ENCODE measurements at places on chromosomes 16 and 17.

GRCh38 chr17:78933959-78934568 is 8.9 kb upstream of the TIMP2 start:
- peak; percentile 96 for DNase-seq

DNA sequence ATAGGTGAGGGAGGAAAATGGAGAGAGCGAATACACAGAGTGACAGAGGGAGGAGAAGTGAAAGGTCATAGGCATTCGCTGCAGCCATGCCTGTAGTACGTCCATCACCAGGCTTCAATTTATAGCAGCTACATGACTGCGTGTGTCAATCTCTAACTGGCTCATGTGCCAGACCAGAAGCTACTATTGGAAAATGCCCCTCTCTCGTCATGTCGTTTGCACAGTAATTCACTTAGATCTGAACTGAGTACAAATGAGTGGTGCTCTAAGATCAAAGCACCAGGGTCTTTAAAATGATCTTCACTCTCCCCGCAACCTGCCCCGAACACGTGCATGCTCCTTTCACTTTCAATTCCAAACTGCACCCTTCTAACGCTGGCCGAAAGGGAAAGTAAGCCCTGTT is 51.3 kb downstream of the ADCY9 start:
- no peak for DNase-seq

GRCh38 chr16:79265196-79265595 is 335.3 kb downstream of the MAF start:
- no peak for DNase-seq

GRCh38 chr17:58932956-58933355 is 173.7 kb downstream of the TRIM37 start:
- no peak for DNase-seq

GRCh38 chr16:53924331-53925106 is 220.6 kb downstream of the FTO start:
- DNase-seq: peak; percentile 66

- DNase-seq: peak; percentile 99
These were observed at the start of gene BAHCC1 for GRCh38 chr17:81394921-81395599. Gene BAHCC1 (plus strand): TSS chr17:81395457. CDS start chr17:81399740, 4,283 bp downstream.

DNA sequence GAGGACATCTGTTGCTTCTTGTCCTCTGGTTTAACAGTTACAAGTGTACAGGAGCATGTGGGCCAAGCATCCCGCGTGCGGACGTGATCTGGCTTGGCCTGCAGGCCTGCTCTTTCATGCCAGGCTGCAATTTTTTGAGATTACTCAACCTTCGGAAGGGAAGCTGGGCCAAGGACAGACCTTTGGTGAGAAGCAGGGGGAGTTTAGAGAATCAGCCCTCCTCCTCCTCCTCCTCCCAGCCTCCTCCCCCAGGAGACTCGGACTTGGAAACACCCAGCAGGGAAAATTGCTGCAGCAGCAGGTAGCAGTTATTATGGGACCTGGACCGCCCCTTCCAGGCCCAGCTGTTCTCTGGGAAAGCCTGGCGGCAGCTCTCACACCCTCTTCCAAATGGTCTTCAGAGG is 5.1 kb upstream of the KLHL36 start:
- DNase-seq: peak; percentile 94

DNA sequence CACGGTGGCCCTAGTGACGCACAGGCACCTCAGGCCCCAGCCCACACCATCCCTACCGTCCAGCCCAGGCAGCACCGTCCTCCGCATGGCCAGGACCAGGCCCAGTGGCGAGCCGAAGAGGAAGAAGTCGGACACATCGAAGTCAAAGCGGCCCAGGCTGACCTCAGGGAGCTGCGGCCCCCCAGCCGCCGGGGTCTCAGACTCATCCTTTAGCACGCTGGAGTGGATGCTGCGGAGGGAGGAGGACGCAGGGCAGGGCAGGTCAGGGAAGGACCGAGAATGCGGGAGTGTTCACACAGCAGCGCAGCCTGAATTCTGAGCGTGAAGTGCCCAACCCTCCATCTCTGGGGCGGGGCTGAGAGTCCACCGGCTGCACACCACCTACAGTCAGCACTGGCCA is 30.1 kb downstream of the PIMREG start:
- DNase-seq: no peak

DNA sequence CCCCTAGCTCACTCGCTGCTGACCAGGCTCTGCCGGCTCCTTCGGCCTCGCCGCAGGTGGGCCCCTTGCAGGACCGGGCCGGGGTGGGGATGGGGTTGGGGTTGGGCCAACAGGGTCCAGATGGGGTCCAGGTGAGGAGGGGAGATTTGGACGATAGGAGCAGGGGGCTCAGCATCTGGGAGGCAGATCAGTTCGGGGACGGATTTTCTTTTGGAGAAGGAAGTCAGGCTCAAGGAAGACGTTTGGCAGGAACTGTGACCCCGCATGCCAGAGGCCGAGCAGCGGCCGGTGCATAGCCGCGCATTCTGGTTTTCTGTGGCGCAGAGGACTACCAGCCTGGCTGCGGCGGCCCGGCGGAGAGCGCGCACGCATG is 845 bp upstream of the ALDOA start:
- DNase-seq: no peak

DNA sequence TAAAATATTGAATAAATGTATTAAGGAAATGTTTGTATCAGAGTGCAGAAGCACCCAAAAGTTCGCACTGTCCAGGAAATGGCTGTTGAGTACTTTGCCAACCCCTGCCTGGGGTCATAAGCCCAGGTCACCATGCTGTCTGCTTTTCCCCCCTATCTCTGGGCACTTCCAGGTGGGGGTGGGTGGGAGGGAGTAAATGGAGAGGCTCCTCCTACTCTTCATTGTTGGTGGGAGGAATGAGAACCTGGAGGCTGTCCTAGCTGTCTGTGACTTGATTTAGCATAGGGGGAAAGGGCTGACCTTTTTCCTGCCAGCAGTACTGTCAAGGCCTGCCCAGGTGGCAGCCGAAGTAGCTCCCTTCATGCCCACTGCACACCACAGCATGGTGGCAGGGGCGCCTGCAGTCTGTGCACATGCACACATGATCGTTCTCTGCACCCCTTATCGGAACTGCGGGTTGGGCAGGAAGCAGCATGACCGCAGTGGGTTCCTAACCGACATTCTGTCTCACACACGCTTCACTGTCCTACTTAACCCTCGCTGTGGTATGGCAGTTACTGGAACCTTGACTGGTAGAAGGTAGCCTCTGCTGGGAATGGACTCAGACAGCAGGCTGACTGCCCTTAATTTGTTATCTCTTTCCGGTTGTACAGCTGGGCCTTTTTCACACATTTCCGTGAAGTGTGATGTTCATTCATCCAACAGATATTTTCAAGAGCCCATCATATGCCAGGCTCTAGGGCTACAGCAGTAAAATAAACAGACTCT is 41.5 kb downstream of the LDHD start:
- DNase-seq: no peak

DNA sequence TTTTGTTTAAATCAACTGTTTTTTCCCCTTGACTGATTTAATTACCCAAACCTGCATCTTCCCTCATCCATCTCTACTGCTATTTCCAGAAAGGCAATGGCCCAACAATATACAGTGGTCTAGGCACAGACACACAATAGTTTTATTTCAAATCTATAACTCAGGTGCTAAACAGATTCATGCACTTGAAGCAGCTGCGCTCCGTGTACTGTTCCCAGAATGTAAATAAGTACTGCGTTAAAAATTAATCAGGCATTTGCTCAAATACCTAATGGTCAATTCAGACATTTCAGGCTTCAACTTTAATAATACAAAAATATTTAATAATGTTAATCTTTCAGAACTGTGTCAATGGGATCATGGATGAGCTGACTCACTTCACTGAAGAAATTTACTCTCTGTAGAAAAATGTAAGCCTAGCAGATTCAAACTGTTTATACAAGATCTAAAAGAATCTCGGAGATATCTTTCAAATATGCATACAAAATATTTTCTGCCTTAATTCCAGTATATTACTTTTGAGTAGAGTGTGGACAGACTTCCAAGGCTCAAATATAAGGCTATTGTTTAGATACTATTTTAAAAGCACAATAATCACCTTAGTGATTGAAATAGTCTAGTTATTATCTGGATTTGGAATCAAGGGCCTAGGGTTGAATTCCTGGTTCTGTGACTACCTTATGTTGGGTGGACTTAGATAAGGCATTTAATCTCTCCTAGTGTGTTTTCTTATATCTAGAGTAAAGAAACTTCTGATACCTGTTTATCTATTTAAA is 97.4 kb upstream of the PSMD7 start:
- no peak for DNase-seq

DNA sequence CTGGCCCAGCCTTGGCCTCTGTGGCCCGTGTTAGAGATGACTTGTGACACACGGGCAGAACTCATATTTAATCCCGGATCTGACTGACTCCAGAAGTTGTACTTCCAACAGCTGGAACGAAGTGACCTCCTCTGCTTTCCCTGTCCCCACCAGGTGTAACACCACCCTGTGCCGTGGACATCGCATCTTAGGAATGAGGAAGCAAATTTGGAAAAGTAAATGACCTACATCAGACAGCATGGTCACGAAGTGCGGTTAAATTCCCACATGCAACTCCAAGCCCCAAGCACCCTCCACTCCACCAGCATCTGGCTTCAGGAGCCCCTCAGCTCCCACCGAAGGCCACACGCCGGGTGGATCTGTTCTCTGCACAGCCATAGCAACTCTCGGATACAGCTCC is 2.9 kb downstream of the TK1 start:
- DNase-seq: no peak

DNA sequence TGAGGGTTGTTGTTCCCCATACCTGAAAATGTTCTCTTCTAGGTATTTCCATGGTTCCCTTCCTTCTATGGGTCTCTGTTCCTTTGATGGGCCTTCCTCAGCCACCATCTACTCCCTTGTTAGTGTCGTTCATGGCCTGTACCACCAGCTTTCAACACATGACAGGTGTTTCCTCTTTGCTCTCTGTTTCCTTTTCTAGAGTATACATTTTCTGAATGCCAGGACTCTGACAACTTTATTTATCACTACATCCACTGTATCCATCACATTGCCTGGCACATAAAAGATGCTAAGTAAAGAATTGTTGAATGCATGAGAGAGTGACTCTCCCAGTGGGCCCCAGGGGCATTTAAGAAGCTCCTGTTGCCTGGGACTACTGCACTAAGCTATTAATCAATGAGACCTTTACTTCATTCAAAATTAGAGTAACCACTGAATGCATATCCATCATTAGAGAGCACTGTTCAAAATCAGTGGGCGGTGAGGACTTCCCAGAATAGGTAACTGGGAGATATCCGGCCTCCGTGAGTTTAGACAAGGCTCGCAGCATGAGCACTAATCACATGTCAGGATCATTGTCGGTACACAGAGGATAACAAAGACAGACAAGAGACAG is 255.0 kb downstream of the CBLN1 start:
- no peak for DNase-seq

- DNase-seq: no peak
These were observed 12.9 kb downstream of the AKAP1 start for GRCh38 chr17:57097832-57098421.

- DNase-seq: no peak
These were observed 2.5 kb downstream of the KNOP1 start for GRCh38 chr16:19715566-19715965.

- DNase-seq: no peak
These were observed 394.5 kb upstream of the C16orf82 start for GRCh38 chr16:26672206-26672605.

GRCh38 chr17:48045316-48046001 is 2.7 kb upstream of the NFE2L1 start:
- DNase-seq: no peak

DNA sequence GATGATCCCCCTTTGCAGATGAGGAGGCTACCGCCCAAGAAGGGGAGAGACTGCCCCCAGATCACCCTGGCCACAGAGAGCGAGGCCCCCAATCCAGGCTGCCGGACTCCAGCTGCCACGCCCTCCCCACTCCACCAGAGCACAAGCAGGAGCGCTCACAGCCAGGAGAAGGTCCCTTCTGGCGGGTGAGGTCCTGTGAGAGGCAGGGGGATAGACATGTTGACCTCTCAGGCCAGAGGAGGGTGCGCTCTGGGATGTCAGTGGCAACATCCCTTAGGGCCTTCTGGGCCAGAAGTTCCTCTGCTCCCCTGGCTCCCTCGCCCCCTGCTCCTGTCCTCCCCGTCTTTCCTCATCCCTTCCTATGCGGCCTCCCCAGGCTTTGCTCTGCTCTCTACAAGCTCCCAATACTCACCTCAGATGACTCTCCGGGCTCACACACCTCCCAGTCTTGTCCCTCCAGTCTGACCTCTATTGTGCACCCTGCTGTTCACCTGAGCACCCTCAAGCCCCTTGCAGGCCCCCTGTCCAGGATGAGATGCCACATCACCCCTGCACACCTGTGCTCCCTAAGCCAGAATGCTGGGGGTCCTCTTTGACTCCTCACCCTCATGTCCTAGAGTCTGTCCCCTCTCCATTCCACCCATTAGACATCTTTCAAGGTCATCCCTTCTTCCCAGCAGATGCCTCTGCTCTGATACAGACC is 5.0 kb upstream of the NXPH3 start:
- DNase-seq: no peak

DNA sequence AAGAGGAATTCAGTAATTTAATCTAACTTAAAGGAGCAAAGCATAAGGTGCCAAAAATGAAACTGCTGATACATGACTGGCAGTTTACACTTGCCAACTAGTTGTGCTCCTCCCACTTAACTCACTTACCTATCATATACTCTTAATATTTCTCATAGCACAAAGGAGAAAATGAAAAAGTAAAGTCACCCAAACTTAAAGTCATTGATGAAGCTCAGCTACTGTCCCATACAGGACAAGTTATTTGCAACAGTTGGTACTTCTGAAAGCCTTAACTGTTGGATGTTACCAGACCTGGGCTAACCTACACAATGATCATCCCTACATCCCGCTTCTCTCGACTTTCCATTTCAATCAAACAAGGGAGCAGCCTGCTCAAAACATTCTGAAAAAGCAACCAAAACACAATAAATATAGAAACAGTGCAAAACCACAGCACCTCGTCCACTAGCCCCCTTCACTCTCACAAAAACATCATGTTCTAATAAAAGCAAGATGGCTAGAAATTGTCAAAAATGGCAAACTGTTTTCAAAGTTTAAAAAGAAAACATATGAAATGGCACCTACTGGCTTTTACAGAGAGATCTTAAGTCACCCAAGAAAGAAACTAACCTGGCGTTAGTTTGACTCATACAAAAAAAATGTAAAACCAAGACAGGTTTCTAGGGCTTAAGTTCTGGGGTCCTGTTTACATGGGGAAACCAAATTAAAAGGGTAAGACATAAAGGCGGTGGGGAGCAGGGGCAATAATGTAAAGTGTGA is 868 bp downstream of the MED13 start:
- no peak for DNase-seq

Data from NCI-H226 (cell line).